Chondrocyte (in vitro differentiated cells): ENCODE measurements at places on chromosomes 4 and X. TPM values are rescaled to one million over a fixed set of nuclear protein-coding genes. Genes with fewer than 3 reads are reported as not detected.

SLC10A3 gene
- 26.8 to 28.9 TPM (median 28.9 TPM) in 3 replicates for total RNA-seq

GAGE10 gene
- total RNA-seq: not detected in 3 replicates

SERTM2 gene
- not detected in 3 replicates for total RNA-seq

CRMP1 gene
- 36.6 to 59.5 TPM (median 57.7 TPM) in 3 replicates for total RNA-seq

SAGE1 gene
- total RNA-seq: not detected in 3 replicates

AGA gene
- 26.2 to 28.0 TPM (median 26.2 TPM) in 3 replicates for total RNA-seq

RS1 gene
- not detected in 3 replicates for total RNA-seq

AR gene
- 3.3 to 4.2 TPM (median 4.0 TPM) in 3 replicates for total RNA-seq

PAGE2 gene
- total RNA-seq: not detected in 3 replicates

NAP1L3 gene
- total RNA-seq: 33.2 to 52.2 TPM (median 35.4 TPM) in 3 replicates

PCDH19 gene
- total RNA-seq: 5.0 to 63.2 TPM (median 5.3 TPM) in 3 replicates

VMA21 gene
- 23.6 to 26.5 TPM (median 26.2 TPM) in 3 replicates for total RNA-seq

TCP11X2 gene
- not detected in 3 replicates for total RNA-seq

PABPC1L2B gene
- not detected in 3 replicates for total RNA-seq

SHOX gene
- total RNA-seq: 0.15 TPM in 1 of 3 replicates, not detected in the others

RADX gene
- 0.17 to 0.31 TPM in 2 of 3 replicates, not detected in the other for total RNA-seq

ZXDA gene
- total RNA-seq: not detected in 3 replicates

HSFX4 gene
- not detected in 3 replicates for total RNA-seq

FAAH2 gene
- total RNA-seq: 0.31 to 1.2 TPM (median 0.50 TPM) in 3 replicates

ALB gene
- not detected in 3 replicates for total RNA-seq

EDA2R gene
- total RNA-seq: 3.0 to 4.2 TPM (median 3.6 TPM) in 3 replicates

CENPVL2 gene
- not detected in 3 replicates for total RNA-seq

SPINK2 gene
- not detected in 3 replicates for total RNA-seq

MAGEA8 gene
- not detected in 3 replicates for total RNA-seq
